Fibroblast of the aortic adventitia (primary cell): ENCODE measurements at places on chromosomes 6 and 20. TPM values are rescaled to one million over a fixed set of nuclear protein-coding genes. Genes with fewer than 3 reads are reported as not detected.

The HSPA1L gene
- 1.4 and 2.4 TPM in 2 replicates for total RNA-seq

DNA sequence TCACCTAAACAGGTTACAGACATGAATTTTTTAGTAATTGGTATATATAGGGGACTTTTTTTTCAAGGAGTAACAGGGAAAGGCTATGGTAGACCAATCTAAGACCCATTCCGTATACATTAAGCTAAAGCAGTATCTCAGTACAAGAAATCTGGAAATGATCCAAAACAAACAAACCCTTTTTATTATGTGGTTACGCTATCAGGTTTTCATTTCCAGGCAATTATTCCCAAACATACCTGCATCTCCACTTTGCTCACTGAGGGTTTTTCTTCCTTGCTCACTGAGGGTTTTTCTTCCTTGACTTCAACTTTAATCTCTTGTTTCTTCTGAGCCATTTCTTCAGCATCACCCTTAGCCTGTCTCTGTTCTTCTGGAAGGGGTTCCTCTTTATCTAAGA, 107.3 kb downstream of the EPB41L2 start:
- DNase-seq = no peak

GRCh38 chr6:75079589-75079988, 126.3 kb downstream of the COL12A1 start:
- no peak for DNase-seq

GRCh38 chr6:111800259-111800765, 72.9 kb downstream of the FYN start:
- DNase-seq = no peak

GRCh38 chr20:49272654-49273053, 5.2 kb downstream of the ZNFX1 start:
- no peak for DNase-seq
